Transverse colon (tissue), 4 donors: ENCODE measurements at places on chromosomes 12 and 14. TPM values are rescaled to one million over a fixed set of nuclear protein-coding genes. Genes with fewer than 3 reads are reported as not detected.

Gene ADAMTS20
- not detected for total RNA-seq

GRCh38 chr14:83251402-83251801 lies 1717.7 kb upstream of the SEL1L start:
- H3K36me3 ChIP-seq: no peaks in the 10 kb centered on the region
- H3K27me3 ChIP-seq: no peaks in the 10 kb centered on the region
- H3K4me3 ChIP-seq: no peak overlapping the region
- no peak for DNase-seq

DNA sequence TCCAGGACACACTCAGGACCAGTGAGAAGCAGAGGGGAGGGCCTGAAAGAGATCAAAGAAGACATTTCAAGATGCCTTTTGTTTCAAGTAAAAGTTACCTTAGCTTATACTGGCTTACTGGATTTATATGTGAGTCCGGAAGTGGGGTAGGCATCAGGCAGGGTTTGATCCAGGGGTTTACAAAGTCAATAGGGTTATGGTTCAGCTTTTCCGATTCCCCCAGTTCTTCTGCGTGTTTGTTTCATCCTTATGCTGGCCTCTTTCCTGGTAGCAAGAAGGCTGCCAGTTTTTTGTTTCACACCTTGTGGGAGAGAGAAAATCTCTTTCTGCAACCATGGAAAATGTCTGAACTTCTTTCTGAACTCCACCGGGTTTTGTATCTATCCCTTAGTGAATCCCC lies 126.3 kb downstream of the ESRRB start:
- no peak overlapping the region for H3K4me3 ChIP-seq
- H3K27ac ChIP-seq: no peak overlapping the region
- H3K27me3 ChIP-seq: no peaks in the 10 kb centered on the region
- no peaks in the 10 kb centered on the region for H3K36me3 ChIP-seq
- H3K4me1 ChIP-seq: no peaks in the 10 kb centered on the region
- no peak for DNase-seq

- no peaks in the 10 kb centered on the region for H3K27me3 ChIP-seq
- H3K27ac ChIP-seq: no peak overlapping the region
- no peaks in the 10 kb centered on the region for H3K4me1 ChIP-seq
- no peak overlapping the region for H3K4me3 ChIP-seq
- H3K36me3 ChIP-seq: no peaks in the 10 kb centered on the region
These were observed 207.1 kb downstream of the ANO4 start for GRCh38 chr12:101001669-101002068.

DNA sequence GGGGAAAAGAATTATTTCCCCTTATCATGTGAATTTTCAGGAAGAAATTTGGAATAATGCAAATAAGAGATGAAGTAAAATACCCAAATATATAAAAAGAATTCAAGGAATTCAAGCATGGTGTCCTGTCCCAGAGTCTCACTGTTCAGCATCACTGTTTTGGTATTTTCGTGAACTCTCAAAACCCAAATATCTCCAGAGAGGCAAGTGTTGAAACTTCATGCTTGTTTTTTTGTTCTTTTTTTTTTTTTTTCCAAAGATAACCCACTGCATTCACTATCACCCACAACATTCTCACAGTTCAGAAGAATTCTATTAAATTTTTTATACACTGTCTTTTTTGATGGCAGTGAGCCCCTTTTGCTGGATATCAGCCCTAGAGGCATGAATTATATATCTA lies 354.9 kb downstream of the DIO2 start:
- H3K27ac ChIP-seq: no peak overlapping the region
- no peak for DNase-seq
- H3K36me3 ChIP-seq: no peaks in the 10 kb centered on the region
- H3K27me3 ChIP-seq: no peaks in the 10 kb centered on the region
- H3K4me3 ChIP-seq: no peak overlapping the region
- H3K4me1 ChIP-seq: no peaks in the 10 kb centered on the region

GRCh38 chr14:89473989-89474388 lies 57.0 kb upstream of the FOXN3 start:
- no peaks in the 10 kb centered on the region for H3K36me3 ChIP-seq
- no peaks in the 10 kb centered on the region for H3K4me1 ChIP-seq

DNA sequence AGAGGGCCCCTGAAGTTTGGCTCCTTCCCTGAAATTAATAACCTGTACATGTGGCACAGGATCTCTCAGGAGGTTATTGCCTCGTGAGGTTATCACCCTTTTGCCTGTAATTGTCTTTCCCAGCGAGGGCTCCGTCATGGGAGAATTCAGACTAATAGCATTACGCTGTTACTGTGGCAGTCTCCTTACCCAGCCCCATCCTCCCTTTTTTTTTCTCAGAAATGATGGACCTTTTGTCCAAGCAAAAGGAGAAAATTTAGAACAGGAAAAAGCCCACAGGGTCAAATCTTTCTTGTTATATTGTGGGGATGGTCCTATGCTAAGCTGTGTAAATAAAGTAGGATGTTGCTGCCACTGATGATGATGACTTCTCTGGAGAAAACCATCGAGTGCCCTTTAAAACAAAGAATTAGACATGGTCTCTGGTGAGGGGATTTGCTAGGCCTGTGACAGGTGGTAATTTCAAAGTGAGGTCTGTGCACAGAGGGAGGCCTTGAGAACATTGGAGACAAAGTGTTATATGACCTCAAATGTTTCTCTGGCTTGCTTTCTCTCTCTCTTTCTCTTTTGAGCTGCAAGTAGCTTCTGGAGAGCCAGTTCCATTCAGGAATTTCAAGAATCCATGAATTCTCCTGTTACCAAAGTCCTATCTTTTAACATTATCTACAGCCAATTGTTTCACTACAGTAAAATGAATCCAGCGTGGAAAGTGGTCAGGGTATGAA lies 357.2 kb downstream of the BMP4 start:
- no peak overlapping the region for H3K4me3 ChIP-seq
- H3K36me3 ChIP-seq: no peaks in the 10 kb centered on the region
- no peak for DNase-seq
- H3K27me3 ChIP-seq: no peaks in the 10 kb centered on the region
- H3K4me1 ChIP-seq: no peaks in the 10 kb centered on the region

DNA sequence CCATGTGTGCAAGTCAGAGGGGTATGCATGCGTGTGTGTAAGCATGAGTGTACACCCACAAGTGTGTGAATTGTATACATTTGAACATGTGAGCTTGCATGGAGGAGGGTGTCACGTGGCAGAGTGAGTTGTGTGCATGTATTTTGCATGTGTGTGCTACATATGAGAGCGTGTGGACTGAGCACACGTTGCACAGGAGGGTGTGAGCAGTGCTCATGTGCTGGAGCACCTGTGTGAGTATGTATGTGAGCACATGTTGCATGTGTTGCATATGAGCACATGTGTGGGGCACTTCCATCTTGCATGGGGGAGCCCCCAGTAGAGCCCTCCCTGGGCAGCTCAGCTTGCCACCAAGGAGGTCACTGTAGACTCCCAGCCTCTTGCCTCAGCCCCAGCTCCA lies 180.2 kb upstream of the MYL2 start:
- no peak for DNase-seq
- H3K27ac ChIP-seq: no peak overlapping the region
- peaks cover 8% of the 10 kb centered on the region for H3K27me3 ChIP-seq
- H3K36me3 ChIP-seq: no peaks in the 10 kb centered on the region
- H3K4me3 ChIP-seq: no peak overlapping the region

GRCh38 chr14:101083564-101084435 lies 180.3 kb upstream of the RTL1 start:
- no peak overlapping the region for H3K27ac ChIP-seq
- no peaks in the 10 kb centered on the region for H3K36me3 ChIP-seq
- peak; percentile 8 for DNase-seq
- peaks cover 31% of the 10 kb centered on the region for H3K27me3 ChIP-seq
- no peak overlapping the region for H3K4me3 ChIP-seq

Gene PLA2G1B
- total RNA-seq: not detected

GRCh38 chr14:100440758-100441203 lies 117.6 kb downstream of the SLC25A47 start:
- H3K4me1 ChIP-seq: peaks cover 50% of the 10 kb centered on the region
- H3K27ac ChIP-seq: peak overlapping the region; percentile 78
- DNase-seq: no peak
- H3K4me3 ChIP-seq: no peak overlapping the region

Gene KCNA5
- 0.60 TPM for total RNA-seq
